Mammary epithelial cell (primary cell): ENCODE measurements at places on chromosomes 6 and 20. TPM values are rescaled to one million over a fixed set of nuclear protein-coding genes. Genes with fewer than 3 reads are reported as not detected.
A peak's percentile ranks its signal among the peaks of the same experiment; 100 is the strongest.

PPDPF gene
- total RNA-seq: 148 TPM

PRR3 gene
- total RNA-seq: 3.0 TPM

COL9A3 gene
- not detected in 2 replicates for total RNA-seq

SYTL3 gene
- total RNA-seq: 1.5 TPM

MMUT gene
- 8.8 TPM for total RNA-seq

NMBR gene
- not detected in 2 replicates for total RNA-seq

GRCh38 chr6:83702077-83702476 lies 6.8 kb downstream of the SNAP91 start:
- DNase-seq: no peak

- no peak for DNase-seq
Observed at GRCh38 chr20:35133735-35134134, 13.4 kb downstream of the EDEM2 start.

DNA sequence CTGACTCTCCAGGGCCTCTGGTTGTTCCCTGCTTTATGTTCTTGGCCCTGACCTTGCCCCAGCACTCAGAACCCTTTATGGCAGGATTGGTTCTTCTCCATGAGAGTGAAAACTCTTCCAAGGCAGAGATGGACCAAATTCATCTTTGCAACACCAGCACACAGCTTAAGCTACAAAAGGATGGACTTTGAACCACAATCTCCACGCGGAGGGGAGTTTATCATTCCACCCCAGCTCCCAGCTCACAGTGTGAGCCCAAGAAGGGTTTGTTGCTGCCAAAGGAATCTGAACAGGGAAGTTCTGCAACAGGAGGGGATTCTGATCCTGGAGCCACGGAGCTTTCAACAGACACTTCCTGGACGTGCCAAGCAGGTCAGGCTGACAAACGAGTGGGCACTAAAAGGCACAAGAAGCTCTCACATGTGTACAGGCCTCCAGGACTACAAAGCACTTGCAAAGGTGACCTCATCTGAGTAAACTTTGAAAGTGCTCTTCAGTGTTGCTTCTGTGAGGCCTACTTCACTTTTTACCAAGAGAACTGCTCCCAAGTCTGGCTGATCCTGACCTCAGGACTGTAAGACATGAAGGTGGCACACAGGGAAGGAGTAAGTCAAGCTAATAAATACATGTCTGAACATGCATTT lies 8.9 kb downstream of the FITM2 start:
- no peak for DNase-seq

DNA sequence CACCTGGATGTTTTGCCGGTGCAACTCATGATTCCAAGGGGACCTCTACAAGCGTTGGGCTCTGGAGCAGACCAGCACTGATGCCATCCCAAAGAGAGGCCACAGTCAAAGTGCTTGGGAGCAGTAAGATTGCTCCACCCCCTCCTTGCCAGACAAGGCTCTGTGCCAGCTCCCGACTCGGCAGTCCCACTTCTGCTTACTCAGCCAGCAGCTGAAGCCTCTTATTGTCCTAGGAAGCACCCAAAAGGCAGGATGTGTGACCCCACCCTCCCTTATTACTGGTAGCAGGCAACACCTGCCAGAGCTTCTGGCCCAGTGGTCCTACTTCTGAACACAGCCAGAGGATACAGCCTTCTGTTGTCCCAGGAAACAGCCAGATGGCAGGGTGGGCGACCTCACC lies 614.2 kb downstream of the TENT5A start:
- no peak for DNase-seq

- peak; percentile 48 for DNase-seq
Observed at GRCh38 chr20:53748176-53748575, 154.5 kb upstream of the ZNF217 start.

- no peak for DNase-seq
Observed at GRCh38 chr6:155115893-155116570, 120.9 kb downstream of the TIAM2 start.

DNA sequence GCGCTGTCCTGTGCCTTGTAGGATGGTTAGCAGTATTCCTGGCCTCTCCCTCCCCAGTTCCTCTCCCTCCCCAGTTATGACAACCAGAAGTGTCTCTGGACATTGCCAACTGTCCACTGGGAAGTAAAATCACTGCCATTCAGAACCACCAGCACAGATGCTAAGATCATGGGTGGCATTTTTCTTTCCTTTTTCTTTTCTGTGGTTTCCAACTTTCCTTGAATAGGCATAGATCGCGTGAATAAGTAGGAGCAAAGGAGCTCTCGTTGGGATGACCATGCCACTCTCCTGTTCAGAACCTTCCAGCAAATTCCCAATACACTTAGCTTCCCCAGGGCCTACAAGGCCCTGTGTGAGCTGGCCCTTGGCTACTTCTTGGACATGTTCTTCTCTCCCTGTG lies 59.0 kb downstream of the EYA2 start:
- no peak for DNase-seq

- peak; percentile 35 for DNase-seq
Observed at GRCh38 chr6:35691027-35691824, 2.5 kb upstream of the FKBP5 start.

DNA sequence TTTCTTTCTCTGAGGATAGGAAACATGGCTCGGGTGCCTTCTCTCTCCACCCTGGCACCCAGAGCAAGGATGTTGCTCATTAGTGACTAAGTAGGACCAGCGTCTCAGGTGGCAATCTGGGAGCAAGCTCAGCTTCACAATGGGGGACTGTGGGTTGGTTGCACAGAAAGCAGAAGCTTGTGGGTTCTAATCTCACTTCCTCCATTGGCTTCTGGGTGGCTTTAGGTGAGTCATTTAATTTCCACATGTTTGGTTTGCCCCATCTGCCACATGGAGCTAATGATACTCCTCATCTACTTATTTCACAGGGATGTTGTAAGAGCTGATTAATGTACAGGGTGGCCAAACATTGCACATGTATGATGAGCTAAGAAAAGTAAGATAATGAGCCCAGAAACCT lies 54.8 kb upstream of the AKIRIN2 start:
- DNase-seq: peak; percentile 93

- no peak for DNase-seq
Observed at GRCh38 chr6:83086751-83087150, 19.3 kb downstream of the DOP1A start.

GRCh38 chr6:7254980-7255835 lies 57.8 kb downstream of the SSR1 start:
- DNase-seq: no peak

GRCh38 chr20:48139262-48140041 lies 354.2 kb upstream of the SULF2 start:
- DNase-seq: peak; percentile 76

- DNase-seq: no peak
Observed at GRCh38 chr6:56927538-56928453, 27.1 kb upstream of the BEND6 start.

DNA sequence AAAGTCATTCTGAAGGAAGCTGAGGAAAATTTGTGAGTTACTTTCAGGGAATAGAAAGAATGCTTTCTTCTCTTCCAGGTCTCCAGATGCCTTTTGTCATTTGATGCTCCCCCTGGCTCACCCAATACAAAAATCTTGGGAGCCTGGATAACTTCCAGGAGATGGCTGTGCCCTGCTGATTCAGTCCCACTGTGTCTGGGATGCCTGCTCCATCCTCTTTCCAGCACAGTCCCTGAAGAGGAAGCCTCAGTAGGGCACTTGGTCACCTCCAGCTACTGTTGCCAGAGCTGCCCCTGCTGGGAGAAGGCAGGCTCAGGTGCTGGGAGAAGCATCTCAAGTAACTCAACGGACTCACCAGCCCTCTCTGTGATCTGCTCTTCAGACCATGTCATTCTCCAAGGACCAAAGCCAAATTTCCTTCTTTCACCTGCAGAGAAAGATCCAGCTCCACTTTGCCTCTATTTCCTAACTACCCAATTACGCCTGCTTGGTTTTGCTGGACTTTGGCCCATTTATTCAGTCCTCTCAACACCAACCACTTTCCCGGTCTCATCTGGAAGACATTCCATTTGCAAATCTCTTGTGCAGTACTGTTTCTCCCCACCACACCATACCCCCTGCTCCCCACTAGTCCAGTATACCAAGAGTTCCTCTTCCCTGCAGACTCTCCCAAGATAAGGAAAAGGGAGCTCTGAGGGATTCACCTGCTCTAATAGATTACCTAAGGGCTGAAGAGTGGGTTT lies 53.3 kb downstream of the SLC23A2 start:
- no peak for DNase-seq

DNA sequence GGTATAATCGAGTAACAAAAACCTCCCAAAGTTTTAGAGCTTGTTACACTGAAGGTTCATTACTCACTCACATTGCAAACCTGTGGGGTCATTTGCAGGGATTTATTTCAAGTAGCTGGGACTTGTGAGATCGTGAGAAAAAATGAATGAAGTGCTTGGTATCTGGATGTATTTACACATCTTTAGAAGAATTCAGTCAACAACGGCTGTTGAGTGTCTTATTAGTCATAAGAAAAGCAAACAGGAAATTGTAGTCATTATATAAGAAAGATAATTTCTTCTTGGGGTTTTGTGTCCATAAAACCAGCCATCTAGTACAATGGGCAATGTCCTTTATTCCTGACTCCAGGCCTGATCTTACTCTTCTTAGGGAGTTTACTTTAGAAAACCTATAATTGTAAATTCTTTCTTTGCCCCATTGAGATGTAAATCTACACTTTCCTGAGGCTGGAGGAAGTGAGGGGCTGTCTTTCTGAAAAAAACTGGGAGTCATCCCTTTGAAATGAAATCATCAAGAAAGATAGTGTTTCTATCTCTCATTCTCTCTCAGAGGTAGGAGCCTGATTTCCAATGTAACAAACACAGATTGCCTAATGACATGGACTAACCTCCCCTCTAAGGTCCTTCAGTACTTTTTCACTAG lies 202.5 kb upstream of the ASCC3 start:
- peak; percentile 87 for DNase-seq

- DNase-seq: peak; percentile 83
Observed at GRCh38 chr6:12348530-12349511, 58.7 kb downstream of the EDN1 start.
